ENCODE measurements at places on chromosomes 6 and 20.

DNA sequence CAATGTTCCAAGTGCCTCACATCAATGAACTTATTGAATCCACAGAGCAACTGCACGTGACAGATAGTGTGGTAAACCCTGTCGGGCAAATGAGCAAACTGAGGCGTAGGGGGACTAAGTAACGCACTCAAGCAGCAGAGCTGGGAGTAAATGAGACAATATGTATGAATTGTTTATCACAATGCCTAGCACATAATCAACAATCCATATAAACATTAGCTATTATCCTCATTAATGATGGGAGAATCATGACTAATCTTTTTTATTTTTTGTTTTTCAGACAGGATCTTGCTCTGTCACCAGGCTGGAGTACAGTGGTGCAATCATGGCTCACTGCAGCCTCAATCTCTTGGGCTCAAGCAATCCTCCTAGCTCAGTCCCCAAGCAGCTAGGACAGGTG lies 43.9 kb upstream of the B4GALT5 start:
- no peak for DNase-seq

DNA sequence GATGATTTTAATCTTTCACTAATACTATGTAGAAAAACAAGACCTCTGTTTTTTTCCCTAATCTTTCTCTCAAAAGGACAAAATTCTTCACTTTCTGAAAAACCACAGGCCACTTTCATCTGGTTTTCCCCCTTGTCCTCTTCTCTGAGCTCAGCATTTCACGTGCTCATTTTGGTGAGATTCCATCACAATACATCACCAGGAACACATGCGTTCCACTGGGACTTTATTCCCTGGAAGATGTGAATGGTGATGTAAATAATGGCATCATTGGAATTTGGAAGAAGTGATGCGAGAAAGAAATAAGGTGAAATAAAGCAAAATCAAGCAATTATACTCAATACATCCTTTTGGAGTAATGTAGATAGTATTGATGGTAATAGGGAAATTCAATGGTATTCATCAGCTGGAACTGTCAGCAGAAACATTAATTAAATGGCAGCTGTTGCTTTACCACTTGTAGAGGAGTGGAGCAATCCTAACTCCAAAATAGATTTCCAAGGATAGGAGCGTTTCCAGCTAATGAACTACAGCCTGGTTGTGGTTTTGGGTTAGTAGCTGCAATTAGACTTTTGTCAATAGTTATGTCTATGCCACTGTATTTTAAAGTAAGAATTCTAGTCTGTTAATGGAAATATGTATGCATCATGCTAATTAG lies 11.5 kb downstream of the FILIP1 start:
- DNase-seq = no peak

- no peak for DNase-seq
Measured at GRCh38 chr20:10793766-10794165, 120.0 kb upstream of the JAG1 start.

DNA sequence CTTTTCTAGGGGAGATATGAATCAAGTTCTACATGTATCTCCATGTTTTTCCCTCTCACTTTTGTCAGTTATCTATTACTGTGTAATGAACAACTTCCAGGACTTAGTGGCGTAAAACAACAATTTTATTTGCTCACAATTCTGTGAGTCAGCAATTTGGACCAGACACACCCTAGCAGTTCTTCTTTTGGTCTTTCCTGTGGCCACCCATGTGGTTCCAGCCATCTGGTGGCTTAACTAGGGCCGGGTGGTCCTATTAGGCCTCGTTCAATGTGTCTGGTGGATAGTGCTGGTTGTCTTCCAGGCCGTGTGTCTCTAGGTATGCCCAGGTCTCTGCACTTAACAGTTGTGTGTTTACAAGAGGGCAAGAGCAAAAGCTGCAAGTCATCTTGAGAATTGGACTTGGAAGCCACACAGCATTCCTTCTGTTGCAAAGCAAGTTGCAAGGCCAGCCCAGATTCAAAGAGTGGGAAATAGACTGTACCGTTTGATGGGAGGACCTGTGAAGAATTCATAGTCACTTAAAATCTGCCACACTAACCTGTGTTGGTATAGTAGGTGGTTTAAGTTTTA lies 20.8 kb upstream of the SLC35D3 start:
- no peak for DNase-seq

GRCh38 chr6:166515072-166515810 lies 71.2 kb downstream of the RAMACL start:
- peak; percentile 89 for DNase-seq

GRCh38 chr6:131117878-131118277 lies 17.4 kb upstream of the AKAP7 start:
- DNase-seq = no peak

DNA sequence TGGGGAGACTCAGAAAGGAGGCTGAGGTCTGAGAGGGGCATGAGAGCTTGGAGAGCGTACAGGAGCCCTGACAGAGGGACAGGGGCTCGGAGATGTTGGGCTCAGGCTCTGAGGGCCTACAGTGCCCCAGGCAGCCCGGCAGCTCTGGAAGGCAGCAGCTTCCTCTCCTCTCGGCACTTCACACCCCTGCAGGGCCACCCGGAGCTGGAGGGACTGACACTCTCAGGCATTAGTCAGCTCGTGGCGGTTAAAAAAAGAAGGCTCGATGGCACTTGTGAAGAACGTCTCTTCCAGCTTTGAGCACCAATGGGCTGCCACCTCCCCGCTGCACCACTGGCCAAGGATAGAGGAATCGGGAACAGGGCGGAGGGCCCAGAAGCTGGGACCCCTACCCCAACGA lies 62.6 kb upstream of the SIRPA start:
- no peak for DNase-seq

DNA sequence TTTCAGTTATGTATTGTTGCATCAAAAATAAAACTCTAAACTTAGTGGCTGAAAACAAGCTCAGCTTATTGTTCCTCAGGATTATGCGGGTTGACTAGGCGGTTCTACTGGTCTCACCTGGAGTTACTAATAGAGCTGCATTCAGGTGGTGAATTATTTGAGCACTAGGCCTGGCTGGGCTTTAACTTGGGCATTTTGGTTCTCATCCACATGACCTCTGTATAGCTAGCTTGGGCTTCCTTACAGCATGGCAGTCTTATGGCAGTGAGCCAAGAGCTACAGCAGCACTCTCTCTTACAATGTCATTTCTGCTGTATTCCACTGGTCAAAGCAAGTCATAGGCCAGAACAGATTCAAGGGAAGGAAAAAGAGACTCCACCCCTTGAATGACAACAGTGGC lies 1.6 kb downstream of the PGBD1 start:
- no peak for DNase-seq

- DNase-seq = no peak
Measured at GRCh38 chr6:53672237-53672636, 6.7 kb upstream of the KLHL31 start.

- no peak for DNase-seq
Measured at GRCh38 chr6:22657352-22657980, 88.1 kb downstream of the HDGFL1 start.

GRCh38 chr20:44618318-44618731 lies 33.2 kb downstream of the ADA start:
- no peak for DNase-seq

- peak; percentile 61 for DNase-seq
Measured at GRCh38 chr6:87029711-87030314, 65.1 kb downstream of the CGA start.

GRCh38 chr6:13159300-13159699 lies 169.0 kb downstream of the TBC1D7 start:
- no peak for DNase-seq

- no peak for DNase-seq
Measured at GRCh38 chr20:62339647-62340062, 27.5 kb downstream of the LAMA5 start.

- no peak for DNase-seq
Measured at GRCh38 chr6:5438922-5439584, 177.7 kb downstream of the FARS2 start.

- DNase-seq = no peak
Measured at GRCh38 chr20:14860410-14860814, 523.0 kb upstream of the FLRT3 start.

DNA sequence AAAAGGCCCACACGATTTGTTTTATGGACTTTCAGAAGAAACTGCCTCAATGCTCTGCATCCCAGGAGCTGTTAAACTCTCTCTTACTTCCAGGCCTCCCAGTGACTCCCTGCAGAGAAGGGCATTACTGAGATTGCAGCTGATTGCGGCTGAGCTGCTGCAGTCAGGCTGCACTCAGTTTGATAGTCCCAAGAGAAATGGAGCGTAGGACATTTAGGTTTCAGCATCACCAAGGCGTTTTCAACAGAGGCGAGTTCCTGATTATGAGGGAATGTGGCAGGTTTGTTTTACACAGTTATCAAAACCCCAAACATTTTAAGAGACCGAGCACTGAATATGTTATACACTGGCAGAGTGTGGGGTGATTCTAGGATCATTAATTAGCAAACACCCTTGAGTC lies 145.6 kb downstream of the TBX18 start:
- DNase-seq = no peak

GRCh38 chr6:75372884-75373283 lies 88.3 kb upstream of the TMEM30A start:
- no peak for DNase-seq

DNA sequence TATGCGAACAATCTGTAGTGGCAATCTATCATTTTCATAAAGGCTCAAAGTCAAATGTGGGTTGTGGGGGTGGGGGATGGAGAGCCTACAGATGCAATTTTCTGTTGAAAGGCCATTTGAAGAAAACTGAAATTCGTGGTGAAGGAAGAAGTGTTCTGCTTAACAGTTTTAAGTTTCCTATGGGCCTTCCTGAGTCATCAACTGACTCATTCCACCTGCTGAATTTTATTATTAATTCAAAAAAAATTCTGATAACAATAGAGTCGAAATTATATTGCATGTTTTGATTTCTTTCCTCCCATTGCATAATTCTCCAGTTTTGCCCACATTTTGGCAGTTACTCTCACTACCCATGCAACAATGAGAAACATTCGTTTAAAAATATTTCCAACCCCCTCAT lies 622.3 kb upstream of the ARID1B start:
- no peak for DNase-seq

DNA sequence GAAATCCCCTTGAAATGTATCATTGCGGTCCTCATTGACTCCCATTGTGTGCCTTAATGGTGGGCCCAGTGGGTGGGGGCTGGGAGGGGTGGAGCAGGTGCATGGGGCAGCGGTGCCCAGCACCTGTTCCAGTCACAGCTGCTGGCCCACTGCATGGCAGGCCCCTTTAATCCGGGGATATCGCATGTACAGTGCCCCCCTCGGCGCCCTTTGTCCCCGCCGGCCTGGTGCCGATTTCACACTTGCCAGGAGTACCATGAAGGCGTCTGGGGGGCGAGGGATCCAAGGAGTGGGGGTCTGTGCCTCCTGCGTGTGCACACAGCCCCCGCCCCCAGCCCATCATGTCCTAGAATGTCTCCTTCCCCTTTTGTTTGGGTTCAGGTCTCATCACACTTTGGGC lies 2.8 kb downstream of the SNAI1 start:
- no peak for DNase-seq

- no peak for DNase-seq
Measured at GRCh38 chr6:163333038-163333437, 81.5 kb upstream of the QKI start.

GRCh38 chr6:140217283-140217682 lies 842.8 kb upstream of the CITED2 start:
- no peak for DNase-seq

DNA sequence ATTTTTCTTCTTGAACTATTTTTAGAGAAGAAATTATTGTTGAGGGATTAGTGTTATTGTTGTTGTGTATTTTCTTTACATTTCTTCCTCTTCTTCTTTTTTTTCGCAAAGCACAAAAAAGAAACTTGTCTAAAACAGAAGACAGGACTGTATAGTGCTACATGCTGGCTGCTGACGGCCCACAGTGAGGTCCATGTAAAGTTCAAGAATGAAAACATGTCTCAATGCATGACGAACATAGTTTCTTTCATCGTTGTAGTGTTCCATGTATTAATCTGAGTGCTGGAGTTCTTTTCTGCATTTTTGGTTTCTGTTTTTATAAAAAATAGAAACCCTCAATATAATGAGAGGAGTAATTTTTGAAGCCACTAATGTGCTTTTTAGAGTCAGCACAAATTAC lies 462.9 kb upstream of the MARCKS start:
- DNase-seq = no peak

DNA sequence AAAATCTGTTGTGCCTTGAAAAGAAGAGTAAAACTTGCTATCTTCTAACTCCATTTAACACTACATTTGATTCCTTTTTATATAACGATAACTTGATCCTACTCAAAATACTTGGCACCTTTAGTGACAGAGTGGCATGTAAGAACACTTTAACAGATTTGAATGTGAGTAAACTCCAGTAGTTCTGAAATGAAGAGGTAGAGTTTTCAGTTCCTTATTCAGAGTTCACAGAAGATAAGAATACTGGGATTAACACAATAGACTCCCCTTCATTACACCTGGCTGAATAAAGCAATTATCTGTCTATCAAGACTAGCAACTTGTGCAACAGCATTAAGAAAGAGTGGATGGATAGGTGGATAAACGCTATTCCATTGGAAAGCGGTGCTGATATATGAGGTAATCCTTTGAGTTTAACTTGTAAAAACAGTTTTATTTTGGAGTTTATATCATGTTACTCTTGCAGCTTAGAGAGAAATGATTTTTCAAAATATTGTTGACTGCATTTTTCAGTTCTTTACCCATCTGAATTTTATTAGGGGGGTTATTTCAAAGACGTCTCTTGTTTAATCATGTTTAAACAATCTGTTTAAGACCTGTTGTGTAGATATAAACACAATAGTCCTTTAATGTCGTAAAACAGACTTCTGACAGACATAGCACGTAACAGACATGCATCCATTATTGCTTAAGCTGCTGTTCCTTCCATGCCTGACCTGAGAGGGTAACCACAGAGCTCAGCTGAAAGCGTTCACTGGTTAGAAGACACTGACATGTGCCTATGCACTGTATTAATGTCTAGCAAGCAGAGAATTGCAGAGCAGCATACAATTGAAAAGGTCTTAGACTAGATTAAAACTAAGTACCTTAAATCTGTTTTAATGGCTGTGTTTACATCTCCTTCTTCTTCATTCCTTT lies 102.4 kb upstream of the SUPT3H start:
- DNase-seq = peak; percentile 80

DNA sequence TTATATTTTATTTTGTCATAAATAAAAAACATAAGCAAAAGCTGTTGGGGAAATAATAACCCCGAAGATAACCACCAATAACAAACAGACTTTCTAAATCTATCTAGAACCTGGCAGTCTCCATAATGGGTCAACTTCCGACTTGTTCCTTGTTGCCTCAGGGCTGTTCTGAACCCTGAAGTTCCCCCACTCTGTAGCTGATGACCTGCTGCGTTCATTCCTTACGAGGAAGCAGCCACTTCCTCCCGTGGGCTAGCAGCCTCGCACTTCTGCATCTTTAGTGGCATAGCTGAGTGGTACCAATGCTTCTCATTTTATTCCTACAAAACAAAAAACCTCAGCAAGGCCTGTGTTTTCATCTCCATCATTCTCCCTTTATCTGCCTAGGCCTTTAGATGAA lies 103.0 kb downstream of the PLEKHG1 start:
- DNase-seq = no peak

- no peak for DNase-seq
Measured at GRCh38 chr6:16700202-16700915, 60.9 kb downstream of the ATXN1 start.

Data from HCEC 1CT (cell line).